Type B pancreatic cell (in vitro differentiated cells): ENCODE measurements at places on chromosomes 6 and 20. TPM values are rescaled to one million over a fixed set of nuclear protein-coding genes. Genes with fewer than 3 reads are reported as not detected.

RNF114 gene
- 62.9 and 72.1 TPM in 2 replicates for total RNA-seq

DNA sequence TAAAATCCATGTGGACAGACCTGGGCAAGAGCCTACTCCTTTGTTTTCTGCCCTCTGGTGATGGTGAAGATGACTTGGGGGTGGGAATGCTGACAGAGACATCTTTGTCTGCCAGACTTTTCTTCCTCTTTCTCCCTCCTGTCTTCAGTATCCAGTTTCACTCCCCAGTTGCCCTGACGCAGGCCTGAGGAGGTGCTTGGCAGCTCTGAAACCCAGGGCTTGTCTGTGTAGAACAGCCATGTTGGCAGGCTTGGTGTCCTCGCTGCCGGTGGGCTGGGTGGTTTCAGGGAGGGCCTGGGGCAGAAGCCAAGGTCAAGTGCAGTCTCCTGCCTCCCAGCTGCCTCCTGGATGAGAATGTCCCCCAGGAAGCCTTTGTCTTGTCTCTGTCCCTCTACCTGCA is 22.5 kb downstream of the CCDC167 start:
- DNase-seq = no peak

DEFB132 gene
- not detected in 2 replicates for total RNA-seq

C6orf163 gene
- 3.3 and 4.7 TPM in 2 replicates for total RNA-seq
